Kidney capillary endothelial cell (primary cell): ENCODE measurements at places on chromosomes 7 and 10.

DNA sequence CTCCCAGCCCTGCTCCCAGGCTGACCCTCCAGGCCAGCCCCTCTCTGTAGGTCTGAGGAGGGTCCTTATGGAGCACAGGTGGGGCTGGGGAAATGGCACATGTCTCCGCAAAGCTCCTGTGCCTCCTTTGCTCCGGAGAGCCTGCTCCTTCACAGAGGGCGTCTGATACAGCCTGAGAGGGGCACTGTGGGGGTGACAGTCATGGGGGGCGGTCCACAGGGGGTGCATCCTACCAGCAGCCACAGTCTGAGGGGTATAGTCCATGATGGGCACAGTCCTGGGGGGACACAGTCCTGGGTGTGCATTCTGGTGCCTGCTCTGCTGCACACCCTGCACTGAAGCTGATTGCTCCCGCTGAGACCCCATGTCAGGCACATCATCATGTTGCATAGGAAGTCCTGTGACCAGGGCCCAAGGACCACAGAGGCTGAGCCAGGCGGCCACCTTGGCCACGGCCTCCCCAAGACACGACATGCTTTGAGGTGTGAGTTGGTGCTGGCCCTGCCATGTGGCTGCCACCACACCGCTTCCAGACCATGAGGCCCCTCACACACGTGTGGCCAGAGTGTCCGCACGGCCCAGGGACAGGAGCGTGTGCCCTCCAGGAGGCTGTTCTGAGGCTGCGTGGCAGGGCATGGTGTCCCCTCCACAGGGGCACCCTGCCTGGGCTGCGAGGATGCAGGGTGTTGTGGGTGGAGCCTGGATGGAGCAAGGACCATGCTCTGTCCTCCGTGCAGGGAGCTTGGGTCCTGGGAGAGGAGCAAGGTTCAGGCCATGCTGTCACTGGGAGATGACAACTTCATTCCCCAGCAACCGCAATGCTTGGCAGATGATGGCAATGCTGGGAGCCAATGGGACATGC lies 59.2 kb downstream of the PWWP2B start:
- DNase-seq = no peak

- DNase-seq = peak; percentile 24
Observed at GRCh38 chr10:50275650-50276235, 24.4 kb upstream of the ASAH2 start.

GRCh38 chr10:44899450-44900080 lies 11.6 kb upstream of the TMEM72 start:
- no peak for DNase-seq

DNA sequence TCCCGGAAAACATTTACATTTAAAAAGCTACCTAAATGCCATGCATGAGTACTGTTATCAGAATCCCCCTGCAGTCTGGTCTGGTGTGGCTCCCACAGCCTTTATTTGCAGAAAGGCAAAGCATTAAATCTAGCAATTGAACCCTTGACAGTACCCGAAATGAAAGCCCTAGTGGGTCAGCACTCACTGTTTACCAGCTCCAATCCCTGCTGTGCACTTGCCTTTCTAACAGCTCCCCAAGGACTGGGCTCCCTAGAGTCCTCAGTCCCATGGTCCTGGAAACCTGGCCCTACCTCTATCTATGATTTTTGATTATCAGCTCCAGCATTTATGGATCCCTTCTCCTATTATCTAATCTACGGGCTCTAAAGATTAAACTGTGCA lies 1.9 kb upstream of the MACC1 start:
- DNase-seq = no peak

GRCh38 chr10:27052656-27053055 lies 47.6 kb downstream of the ANKRD26 start:
- DNase-seq = no peak

DNA sequence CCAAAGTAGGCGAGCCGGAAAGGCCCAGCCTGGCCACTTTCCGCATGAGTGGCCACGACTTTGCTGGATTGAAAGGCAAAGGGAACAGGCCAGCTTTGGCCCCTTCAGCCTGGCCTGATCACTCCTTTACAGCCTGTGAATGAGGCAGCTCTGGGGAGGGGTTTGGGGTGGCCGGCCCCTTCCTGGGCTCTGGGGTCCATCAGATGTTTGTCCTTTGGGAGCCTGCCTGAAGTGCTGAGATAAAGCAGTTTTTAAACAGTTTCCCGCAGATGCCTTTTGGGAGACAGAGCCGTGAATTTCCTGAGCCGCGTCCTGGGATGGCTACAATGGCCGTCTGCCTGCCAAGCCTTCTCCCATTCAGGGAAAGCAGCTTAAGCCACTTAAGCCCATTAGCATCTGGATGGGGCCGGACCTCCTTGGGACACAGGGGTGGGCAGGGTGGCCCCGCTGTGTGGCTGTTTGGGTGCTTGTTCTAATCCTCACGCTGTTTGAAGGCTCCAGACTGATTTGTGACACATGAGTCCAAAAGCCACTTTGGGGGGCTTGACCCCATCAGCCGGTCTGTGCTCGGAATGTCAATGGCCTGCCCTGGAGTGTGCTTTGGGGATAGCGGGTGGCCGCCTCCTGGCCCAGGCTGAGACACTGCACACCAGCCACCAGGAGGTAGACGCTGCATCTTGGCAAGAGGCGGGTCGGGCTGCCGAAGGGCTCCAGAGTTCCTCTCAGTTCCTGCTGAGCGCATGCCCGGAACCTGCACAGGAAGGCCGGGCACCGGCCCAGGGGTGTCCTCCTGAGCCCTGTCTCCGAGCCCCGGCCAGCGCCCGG lies 38.9 kb downstream of the NKX6-2 start:
- no peak for DNase-seq

DNA sequence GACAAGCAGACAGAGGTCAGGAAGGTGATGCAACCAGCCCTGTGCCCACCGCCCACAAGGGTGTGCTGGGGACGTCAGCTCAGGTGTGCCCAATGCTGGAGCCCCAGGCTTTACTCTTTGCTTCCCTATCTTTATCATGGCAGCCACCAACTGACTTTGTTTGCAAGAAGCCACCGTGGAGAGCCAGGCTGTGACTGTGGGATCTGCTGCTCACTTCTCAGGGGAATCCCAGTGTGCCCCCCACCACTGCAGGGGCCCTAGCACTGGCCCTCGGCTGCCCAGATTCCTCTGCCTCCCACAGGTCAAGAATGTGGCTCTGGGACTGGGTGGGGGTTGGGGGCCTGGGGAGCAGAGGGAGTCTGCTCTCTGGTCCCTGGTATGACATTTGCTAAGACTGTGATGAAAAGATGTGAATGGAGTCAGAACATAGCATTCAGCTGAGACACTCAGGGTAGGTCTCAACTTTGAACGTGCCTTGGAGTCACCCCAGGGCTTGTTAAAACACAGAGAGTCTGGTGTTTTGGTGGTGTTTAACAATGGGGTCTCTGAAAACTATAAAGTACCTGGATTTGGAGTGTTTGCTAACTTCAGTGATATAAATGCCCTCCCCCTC lies 47.3 kb downstream of the ARHGAP22 start:
- no peak for DNase-seq

DNA sequence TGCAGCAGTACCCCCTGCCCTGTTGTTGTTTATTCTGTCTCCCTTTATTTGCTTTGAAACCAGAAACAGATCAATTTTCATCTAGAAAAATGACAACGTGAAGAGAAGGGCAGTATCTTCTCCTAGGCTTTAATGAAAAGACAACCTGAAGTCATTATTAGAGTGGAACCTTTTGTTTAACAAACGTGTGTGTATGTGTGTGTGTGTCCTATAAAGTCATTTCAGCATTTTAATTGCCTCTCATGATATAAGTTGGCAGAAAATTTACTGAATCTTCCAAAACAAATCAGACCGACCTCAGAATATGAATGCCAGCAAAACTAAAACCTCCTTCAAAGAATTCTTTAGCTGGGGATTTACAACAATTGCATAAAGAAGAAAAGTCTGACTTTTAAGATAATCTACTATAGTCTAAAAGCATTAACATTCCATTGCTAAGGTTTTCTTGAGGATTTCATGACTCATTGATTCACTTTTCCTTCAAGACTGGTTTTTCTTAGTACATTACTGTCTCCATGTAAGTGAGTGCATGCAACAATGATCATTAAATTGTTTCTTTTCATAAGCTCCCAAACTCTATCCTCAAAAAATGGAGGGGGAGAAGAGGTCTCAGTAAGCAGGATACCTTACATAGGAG lies 3.2 kb downstream of the GLI3 start:
- DNase-seq = no peak

DNA sequence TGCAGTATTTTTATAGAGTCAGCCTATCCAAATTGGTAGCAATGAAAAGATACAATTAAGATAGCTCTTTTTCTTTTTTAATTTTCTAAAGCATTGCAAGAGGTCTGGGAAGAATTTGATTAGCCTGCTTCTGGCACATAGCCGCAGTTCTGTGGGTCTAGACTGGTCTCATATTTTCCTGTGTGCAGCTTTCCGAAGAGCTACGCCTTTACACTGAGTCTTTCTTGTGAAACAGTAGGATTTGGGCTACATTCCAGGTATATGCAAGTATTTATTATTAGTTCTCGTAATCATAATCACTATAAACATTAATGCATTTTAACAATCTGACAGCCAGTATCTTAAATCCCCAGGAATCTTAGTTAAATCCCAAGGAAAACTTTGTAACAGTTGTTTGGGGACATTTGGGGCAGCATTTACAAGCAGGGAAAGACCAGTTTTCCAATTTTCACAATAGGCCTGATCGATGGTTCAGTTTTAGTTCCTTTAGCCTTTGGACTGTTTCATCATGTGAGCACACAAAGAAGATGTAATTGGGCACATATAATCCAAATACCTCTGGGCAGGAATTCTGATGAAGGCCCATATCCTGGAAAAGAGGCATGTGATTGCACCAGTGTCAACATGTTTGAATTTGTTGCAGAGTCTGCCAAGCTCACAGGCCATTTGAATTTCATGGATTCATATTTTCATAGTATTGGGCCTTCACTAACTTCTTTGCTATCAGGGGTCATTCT lies 287.3 kb downstream of the INHBA start:
- DNase-seq = no peak
